Stimulated activated CD8-positive, alpha-beta memory T cell treated with anti-CD3 and anti-CD28 coated beads, Interleukin-4, amount 100 ng/mL, for 4 hours (primary cell): ENCODE measurements at places on chromosomes 5 and 9.

- no peak for DNase-seq
These were observed 26.1 kb downstream of the TTC23L start for GRCh38 chr5:34865091-34865490.

GRCh38 chr5:172452398-172453205 is 1.7 kb downstream of the SH3PXD2B start:
- DNase-seq, result no peak

GRCh38 chr9:76539180-76539579 is 80.2 kb downstream of the GCNT1 start:
- DNase-seq, result no peak

DNA sequence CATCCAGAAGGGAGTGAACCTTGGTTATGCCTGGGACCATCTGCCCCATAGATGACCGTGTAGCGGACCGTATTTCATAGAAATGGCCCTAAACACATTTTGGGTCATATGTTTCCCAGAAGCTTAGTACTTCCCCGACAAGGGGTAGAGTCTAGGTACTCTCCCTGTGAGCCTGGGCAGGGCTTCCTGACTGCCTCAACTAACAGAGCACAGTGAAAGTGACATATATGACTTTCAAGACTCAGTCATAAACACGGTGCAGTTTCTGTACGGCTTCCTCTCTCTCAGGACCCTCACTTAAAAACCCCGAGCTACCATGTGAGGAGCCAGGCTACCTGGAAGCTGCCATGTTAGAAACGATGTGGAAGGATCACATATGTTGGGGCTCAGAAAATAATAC is 20.9 kb downstream of the C9orf57 start:
- no peak for DNase-seq

GRCh38 chr9:131125038-131125287 is 423 bp upstream of the NUP214 start:
- DNase-seq, result no peak

DNA sequence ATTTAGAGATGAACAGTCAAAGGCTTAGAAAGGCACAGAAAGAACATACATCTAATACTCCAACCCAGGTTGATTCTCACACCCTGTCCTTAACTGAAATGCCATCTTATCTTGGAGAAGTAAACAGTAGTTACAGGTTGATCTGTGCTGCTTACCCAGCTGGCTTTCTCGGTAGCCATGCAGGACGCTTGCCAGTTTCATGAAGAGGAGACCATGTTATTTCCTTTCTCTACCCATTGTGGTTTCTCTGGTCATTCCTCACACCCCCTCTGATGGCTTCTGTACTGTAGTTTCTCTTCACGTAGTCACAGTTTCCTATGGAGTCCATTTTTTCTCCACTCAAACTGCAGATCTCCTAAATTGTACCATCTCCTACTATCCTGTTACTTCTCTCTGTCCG is 206.0 kb downstream of the SGCD start:
- no peak for DNase-seq

- DNase-seq, result no peak
These were observed 172.3 kb upstream of the PLPPR1 start for GRCh38 chr9:100856238-100856637.
